Stimulated activated CD8-positive, alpha-beta memory T cell treated with anti-CD3 and anti-CD28 coated beads, Interleukin-12 subunit alpha, Interleukin-12 subunit beta, amount 100 ng/mL, for 1 hour (primary cell): ENCODE measurements at places on chromosomes 2 and 18.

GRCh38 chr2:80489717-80490116, 185.2 kb upstream of the LRRTM1 start:
- no peak for DNase-seq

- DNase-seq = no peak
Observed at GRCh38 chr2:131404753-131405152, 40.8 kb upstream of the RAB6D start.

DNA sequence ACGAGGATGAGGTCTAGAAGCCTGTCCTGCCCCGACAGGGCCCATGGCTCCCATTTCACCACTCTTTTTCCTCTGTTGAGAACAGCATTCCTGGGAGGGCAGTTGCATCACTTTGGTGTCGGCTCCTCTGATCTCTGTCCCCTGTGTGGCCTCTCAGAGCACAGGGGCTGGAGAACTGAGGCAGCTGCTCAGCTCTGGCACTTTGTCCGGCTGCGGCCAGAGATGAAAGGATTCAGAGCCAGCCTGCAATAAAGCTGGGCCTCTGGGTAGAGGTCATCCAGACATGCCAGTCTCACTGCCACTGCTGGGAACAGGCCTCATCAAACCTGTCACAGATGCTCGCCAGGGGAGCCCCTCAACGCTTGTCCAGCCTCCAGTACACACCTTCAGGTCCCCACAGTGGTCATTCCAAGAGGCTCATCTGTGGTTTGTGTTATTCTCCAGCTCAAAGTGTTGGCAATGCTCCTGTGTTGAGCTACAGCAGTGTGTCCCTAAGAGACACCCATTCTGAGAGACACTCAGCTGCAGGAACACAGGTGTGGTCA, 13.1 kb upstream of the ROCK2 start:
- no peak for DNase-seq

DNA sequence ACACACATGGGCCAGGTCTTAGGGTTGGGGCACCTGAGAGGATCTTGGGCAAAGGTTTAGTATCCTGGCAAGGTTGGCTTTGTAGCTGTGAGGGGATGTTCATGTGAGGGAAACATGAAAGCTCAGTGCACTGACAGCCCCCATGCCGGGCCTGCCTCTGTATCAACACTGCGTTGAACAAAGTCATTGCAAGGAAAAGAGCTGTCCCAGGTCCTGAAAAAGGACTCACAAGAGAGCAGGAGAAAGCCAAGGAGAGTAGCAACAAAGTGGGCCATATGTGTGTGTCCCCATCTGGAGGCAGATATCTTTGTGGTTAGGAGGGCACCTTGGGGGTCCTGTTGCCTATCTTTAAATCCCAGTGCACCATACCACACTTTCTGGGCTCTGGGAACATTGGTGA, 237.8 kb upstream of the THSD7B start:
- no peak for DNase-seq

- DNase-seq = no peak
Observed at GRCh38 chr2:240876035-240876474, 7.4 kb downstream of the AGXT start.

DNA sequence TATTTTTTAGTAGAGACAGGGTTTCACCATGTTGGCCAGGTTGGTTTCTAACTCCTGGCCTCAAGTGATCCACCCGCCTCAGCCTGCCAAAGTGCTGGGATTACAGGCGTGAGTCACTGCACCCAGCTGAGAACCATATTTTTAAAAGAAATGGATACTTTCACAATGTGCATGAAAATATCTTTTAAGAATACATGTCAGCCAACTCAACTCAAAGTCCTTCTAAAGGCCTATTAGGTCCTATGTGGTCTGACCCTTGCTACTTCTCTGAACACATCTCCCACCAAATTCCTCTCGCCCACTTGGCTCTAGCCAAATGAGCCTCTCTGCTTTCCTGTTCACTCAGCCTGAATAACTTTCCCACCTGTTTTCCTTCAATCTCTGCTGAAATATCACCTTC, 119.6 kb downstream of the MTX2 start:
- DNase-seq = no peak

DNA sequence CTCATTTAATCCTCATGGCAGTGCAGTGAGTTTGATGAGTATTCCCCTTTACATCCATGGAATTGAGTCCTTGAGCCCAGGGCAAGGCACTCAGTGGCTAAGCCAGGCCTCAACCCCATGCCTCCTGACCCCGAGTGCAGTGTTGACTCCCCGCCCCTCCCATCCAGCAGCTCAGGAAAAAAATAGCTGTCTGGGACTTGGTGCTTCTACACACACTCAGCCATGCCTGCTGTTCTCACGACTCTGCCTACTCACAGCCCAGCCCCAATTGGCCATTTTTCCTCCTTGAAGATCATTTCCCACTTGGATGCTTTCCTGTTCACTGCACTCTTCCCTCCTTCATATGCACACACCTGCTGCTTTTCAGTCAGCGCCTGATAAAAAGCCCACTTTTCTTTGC, 8.8 kb downstream of the FOSL2 start:
- DNase-seq = no peak
